ENCODE measurements at places on chromosomes 5 and 9. TPM values are rescaled to one million over a fixed set of nuclear protein-coding genes. Genes with fewer than 3 reads are reported as not detected.

- DNase-seq: no peak
These were observed 245.8 kb downstream of the MTRR start for GRCh38 chr5:8114597-8115266.

DNA sequence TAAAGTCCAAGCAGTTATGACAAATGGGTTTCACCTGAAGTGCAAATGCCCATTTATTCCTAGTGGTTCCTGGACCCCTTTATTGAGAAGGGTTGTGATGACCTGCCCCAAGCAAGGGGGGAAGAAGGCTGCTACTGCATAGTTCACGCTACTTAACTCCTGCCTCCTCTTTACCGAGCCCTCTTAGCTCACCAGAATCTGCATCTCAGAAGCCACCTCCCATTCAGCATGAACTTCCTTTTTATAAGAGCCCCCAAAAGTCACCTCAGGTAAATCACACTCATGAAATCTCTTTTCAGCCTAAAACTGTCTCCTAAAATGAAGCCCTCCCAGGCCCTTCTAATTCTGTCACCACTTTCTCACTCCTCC, 26.6 kb upstream of the C9orf72 start:
- no peak for DNase-seq

DNA sequence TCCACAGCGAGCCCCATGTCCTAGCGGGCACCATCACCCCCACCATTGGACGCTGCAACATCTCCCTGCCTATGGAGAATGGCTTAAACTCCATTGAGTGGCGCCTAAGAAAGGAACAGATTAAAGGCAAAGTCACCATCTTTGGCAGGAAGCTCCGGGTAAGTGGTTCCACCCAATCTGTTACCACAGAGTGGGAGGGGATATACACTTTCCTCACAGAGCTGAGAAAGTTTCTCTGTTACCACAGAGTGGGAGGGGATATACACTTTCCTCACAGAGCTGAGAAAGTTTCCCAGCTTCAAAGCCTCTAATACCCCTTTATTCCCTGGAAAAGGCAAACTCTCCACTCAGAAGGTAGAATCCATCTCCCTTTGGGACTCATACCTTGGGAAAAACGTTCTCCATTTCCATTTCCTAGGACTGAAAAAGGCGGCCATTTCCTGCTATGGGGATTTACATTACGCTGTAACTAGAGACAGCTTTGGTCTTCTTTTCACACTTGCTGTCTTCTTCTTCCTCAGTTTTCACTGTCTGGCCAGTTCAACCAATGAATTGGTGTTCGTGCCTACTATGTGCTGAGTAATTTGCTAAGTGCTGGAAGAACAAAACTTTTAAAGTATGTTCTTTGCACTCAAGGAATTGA, 63.4 kb upstream of the WWC1 start:
- DNase-seq: no peak

- DNase-seq: peak; percentile 68
These were observed 61.6 kb upstream of the RPL26L1 start for GRCh38 chr5:172897481-172898217.

GRCh38 chr9:125549891-125550885, 156.8 kb downstream of the MAPKAP1 start:
- no peak for DNase-seq

GRCh38 chr9:82894548-82894947, 168.4 kb downstream of the RASEF start:
- DNase-seq: no peak

GRCh38 chr9:98091735-98092612, 27.0 kb downstream of the TRIM14 start:
- DNase-seq: no peak

Gene GDF9
- not detected for total RNA-seq

Gene ANXA2R
- 1.3 TPM for total RNA-seq

Gene SLCO6A1
- not detected for total RNA-seq

Gene CATSPER3
- total RNA-seq: 0.25 TPM

Gene CAMK2A
- total RNA-seq: 8.0 TPM

All from right cardiac atrium (tissue), 5 donors.